ENCODE measurements at places on chromosomes 2 and 18.

GRCh38 chr2:146602383-146602782 is 1242.4 kb upstream of the ACVR2A start:
- no peak for DNase-seq

DNA sequence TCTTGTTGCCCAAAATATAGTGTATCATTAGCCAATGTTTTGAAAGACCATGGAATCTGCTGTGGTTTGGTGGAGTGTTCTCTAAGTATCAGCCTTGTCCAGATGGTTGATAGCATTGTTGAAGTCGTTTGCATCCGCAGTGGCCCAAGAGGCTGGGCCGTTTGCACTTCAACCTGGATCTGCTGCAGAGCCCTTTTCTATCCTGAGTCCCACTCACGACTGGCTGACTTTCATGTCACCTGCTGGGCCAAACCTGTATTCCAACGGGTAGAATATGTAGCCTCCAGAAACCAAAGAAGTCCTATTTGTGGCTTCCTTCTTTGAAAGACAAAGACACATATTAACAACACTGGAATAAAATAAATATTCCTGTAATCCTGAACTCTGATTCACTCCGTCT is 1154.1 kb downstream of the RPIA start:
- no peak for DNase-seq

GRCh38 chr2:118056165-118056534 is 32.1 kb upstream of the INSIG2 start:
- no peak for DNase-seq

DNA sequence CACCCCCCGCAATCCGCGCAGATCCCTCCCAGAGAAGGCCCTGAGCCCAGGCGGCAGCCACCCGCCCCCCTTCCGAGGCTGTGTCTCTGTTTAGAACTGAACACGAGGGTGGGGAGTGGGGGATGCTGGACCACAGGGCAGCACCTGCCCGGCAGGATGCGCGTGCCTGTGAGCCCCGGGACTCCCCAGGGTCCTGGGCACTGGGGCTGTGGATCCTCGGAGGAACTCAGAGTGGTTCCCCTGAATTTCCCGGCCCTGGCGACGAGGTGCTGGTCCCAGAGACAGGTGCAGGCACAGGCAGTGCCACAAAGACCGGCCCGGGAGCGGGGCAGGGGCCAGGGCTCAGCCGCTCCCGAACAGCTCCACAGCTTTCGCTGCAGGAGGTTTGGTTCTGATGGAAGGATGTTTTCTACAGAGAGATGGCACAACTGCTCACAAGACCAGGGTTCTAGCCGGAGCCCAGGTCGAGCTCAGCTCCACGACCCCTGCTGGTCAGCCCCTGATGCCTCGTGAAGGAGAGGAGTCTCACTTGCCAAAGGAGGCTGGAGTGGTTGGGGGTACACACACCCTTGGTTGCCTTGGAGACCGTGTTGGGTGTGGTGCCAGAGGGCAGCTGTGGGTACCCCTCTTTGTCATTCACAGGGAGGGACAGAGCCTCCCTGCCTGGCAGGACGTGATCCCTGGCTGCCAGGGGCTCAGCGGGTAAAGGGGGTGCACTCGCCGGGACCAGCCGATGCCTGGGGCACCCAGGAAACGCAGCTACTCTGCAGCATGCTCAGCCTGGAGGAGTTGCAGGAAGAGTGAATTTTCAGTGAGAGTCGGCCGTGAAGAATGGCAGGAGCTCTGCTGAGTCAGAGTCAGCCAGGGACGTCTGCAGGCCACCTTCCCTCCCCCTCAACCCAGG is 4.4 kb upstream of the NEU4 start:
- no peak for DNase-seq

GRCh38 chr18:22368021-22368420 is 49.7 kb downstream of the CTAGE1 start:
- no peak for DNase-seq

- DNase-seq, result no peak
Observed at GRCh38 chr2:53630026-53630606, 137.5 kb upstream of the CHAC2 start.

DNA sequence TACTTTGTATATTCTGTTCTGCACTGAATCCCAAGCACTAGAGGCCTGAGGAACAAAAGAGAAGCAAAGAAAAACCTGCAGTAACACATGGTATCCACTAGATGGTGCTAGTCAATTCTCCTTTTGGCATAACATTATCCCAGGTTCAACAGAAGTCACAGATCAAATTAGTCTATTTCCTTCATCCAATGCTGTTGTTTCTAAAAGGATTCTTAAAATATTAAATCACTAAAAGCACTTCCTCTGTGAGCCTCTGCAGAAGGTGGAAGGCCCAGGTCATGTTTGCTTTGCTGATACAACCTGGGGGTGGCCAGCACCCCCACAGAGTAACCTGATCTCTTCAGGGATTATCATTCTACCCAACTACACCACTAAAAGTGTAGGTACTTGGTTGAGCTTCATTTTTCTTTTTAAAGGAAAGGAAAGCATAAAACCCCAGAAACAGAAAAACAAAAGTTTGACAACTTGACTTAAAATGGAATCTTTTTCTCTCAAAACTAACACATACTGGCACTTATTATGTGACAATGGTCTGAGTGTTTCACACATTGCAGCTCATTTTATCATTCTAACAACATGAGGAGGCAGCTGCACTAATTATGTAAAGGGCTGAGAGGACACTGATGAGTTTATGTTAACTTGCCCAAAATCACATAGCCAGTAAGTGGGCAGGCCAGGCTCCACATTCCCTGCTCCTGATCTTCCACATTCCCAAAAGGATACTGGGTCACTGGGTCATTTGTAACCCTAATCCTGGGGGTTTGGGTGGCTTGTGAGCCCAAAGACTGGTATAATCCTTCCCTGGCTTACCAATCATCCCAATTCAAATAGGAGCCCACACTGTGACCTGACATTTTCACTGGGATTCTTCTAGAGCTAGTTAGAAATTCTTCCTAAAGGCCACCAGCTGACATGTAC is 66.8 kb upstream of the DNER start:
- DNase-seq, result no peak

DNA sequence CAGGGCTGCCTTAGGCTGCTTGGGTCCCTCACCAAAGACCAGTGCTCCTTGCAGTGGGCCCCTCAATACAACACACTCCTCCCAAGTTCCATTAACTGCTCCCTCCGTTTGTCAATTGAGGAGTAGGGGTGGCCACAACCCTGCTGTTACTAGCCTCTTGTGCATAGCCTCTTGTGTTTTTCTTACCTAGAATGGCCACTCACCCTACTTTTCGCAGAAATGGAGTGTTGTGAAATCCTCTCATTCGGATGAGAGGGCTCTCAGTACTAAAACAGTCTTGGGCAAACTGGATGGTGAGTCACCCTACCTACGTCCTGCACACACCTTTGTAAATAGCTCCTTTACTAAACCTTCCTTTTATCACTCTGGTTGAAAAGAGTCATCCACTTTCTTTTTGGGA is 253.9 kb downstream of the OSR1 start:
- DNase-seq, result no peak

DNA sequence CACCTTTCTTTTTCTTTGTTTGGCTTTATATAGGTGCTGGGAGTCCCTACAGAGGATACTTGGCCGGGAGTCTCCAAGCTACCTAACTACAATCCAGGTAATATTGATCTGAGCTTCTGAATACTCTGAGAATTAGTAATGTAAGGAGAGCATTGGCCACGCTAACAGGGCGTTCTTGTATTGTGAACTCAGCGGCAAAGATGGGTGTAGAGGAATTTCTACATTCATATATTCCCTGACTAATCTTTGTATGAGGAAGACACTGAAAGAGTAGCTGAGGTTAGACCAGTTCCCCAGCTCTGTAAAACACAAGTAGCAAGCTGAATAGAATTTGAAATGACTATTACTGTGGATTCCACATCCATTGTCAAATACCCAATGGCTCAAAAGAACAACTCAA is 48.5 kb downstream of the CDK15 start:
- no peak for DNase-seq

DNA sequence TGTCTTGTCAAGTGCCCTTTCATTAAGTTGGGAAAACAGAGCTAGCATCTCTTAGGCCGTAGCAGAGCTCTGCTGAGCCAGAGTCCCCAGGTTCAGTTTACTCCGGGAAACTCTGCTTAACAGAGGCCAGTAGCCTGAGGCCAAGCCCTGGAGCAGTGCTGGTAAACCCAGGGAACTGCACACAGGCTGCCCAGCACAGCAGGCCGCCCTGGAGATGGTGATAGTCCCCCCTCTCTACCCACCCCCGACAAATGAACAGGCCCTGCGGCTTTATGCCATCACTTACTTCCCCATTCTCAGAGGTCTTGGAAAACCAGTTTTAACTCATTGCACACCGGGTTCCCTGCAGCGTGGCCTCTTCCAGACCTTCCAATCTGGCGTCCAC is 3.5 kb downstream of the CNNM4 start:
- no peak for DNase-seq

- DNase-seq, result no peak
Observed at GRCh38 chr2:181988154-181988924, 2.7 kb downstream of the PPP1R1C start.

DNA sequence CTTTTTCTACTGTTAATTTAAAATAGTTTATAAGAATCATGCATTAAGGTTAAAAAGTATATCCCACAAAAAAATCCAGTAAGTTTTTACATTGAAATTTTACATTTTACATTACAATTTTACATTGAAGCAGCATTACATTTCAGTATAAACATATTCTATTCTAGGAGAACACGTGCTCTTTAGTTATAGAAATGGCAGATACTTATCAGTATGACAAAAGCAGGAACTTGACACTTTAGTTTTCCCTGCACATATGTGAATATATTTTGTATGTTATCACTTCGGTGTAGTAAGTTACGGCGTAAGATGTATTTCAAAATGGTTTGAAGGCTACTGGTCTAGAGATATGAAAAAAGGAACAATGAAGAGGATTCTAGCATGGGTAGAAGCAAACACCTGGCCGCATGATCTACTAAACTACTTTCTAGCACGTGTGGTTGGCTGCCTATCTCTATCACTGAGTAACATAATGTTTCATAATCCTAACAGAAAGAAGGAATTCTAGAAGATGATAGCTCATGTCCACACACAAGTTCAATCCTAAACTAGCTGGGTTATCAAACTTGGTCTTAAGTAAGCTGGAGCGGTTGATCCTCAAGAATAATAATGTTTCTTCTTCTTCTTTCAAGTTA is 5.4 kb downstream of the IMMT start:
- DNase-seq, result no peak

GRCh38 chr2:58871469-58872142 is 630.5 kb upstream of the FANCL start:
- no peak for DNase-seq

GRCh38 chr2:226740039-226740648 is 59.5 kb downstream of the IRS1 start:
- DNase-seq, result no peak

DNA sequence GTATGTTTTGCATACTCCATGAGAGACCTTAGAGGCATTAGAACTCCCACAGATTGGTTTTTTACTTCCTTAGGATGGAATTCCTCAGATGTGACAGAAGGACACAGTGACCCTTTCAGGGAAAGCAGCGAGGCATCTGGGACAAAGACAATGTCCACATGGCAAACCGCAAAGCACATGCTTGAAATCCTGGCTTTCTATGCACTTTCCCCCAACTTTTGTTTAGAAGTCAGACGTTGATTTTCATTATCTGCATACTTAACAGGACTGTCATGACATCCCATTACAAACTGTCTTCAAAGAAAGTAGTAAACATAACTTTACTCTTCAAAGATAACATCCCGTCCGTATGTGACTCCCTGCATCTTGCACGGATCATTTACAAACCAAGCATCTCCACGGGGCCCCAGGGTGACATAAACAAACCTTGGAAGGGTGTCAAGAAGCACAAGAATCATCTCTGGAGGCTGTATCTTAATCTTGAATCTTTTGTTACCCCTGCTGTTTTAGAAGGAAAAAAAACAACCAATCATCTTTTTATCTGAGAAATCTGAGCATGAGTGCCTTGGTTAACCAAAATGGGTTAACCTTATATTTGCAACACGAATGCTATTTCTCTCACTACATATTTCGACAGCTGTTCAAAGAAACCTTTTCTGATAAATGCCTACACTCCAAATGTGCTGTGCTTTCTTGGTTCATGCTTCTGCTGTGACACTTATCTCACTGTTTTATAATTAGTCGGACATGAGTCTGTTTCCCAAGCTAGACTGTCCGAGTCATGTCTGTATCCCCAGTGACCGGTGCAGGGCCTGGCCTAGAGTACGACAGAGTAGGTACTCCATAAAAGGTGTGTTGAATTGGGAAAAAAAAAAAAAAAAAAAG is 90.8 kb downstream of the CCBE1 start:
- no peak for DNase-seq

DNA sequence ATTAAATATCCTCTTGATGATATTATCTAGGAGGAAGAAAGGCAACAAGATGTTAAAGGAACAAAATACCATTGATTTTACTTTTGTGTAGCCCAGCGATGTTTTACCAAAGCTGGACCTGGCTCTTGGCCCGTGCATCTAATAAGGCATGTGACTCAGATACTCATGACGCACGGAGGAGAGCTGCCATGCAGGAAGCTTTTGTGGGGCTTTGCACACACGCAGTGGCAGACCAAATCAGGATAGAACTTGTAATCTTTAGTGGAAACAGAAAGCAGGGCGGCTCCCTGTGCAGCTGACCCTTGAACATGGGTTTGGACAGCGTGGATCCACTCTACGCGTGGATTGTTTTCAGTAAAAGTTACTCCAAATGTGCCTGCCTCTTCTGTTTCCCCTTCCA is 190.0 kb downstream of the NAPG start:
- DNase-seq, result no peak

DNA sequence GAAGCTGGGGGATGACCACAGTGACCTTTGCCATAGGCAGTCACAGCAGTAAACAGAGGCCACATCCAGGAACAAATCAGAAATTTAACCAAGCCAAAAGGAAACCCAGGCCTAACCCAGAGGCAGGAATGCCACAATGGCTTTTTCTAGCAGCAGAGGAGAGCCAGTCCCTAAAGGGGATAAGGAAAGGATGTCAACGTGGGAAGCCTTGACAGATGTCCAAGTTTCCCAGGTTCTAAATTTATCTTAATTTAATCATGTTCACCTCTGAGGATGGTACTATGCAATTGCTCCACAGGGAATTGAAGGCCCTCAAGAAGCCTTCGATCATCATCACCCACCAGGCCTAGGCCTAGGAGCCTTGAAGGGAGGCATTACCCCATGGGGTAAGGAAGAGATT is 374.7 kb downstream of the TNS1 start:
- DNase-seq, result no peak

- no peak for DNase-seq
Observed at GRCh38 chr2:144592500-144593256, 72.8 kb upstream of the ZEB2 start.

- DNase-seq, result no peak
Observed at GRCh38 chr2:202426751-202427150, 50.6 kb downstream of the BMPR2 start.

DNA sequence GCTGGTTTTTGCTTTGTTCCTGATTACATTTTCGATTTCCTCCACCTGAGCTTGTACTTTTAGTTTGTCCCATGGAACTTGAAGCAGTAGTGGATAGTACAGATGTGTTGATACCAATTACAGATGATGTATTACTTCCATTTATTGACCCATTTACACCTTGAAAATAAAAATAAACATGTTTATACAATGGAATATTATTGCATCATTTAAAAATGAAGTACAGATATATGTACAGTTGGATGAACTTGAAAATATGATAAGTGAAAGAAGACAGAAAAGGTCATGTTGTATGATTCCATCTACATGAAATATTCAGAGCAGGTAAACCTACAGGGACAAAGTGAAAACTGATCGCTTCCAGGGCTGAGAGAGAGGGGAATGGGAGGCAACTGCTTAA is 160.3 kb upstream of the WDSUB1 start:
- DNase-seq, result no peak

GRCh38 chr2:108594132-108594981 is 60.1 kb downstream of the LIMS1 start:
- no peak for DNase-seq

All from omental fat pad (tissue), 4 donors.